ACHN (cell line): ENCODE measurements at places on chromosomes 7 and 10.
A peak's percentile ranks its signal among the peaks of the same experiment; 100 is the strongest.

DNA sequence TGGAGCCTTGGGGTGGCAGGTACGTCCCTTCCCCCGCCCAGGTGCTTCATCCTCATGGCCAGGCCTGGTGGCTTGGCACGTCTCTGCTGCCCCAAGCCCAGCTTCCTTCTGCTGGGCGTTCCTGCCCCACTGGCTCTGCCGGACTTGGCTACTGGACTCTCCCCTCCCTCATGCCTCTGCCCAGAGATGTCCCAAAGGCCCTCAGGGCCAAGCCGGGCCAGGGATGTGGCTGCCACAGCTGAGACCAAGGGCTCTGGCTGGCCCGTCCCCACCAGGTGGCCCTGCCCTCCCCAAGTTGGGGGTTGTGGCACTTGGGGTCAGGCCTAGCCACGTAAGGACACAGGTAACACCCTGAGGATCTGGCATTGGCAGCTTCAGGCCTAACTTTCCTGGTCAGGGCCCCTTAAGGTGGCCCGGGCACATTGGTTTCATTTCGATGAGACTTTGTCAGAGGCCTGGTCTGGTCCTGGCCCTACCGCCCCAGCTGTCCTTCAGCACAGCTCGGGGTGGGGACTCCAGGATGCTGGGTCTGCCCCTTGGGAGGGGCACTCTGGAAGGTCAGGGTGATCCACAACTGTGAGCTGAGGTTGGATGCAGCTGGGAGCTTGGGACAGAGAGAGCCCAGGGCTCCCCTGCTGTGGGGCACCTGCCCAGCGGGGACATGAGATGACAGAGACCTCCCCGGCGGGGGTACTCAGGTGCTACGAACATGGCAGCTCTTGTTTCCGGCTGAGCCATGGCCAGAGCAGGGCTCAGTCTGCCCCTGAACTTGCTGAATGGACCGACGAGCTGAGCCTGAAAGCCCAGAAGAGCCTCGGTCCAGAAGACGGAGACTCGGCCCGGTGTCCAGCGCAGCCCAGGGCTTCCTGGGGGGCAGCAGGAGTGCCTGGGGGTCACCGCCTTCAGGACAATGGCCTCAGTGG lies 2.9 kb downstream of the BHLHA15 start:
- no peak for DNase-seq

DNA sequence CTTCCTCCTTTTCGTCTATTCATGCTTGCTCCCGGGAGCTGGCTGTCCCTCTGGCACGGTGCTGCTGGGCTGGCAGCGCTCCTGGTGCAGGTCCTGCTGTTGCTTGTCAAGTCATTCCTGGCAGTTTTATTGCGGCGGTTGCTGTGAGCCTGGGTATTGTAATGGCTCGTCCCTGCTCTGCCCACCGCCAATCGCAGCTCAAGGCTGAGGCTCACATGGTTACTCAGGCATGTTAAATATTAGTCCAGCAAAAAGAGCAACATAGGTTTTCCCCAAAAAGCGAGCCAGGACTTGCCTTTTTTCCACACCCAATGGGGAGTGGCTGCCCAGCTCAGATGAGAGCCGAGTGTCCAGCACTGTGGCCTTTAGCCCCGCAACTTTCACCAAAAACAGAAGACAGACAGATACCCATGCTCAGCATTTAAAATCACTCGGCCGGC lies 492.9 kb upstream of the FOXK1 start:
- peak; percentile 89 for DNase-seq

GRCh38 chr10:33600381-33600780 lies 265.9 kb upstream of the NRP1 start:
- DNase-seq = no peak

DNA sequence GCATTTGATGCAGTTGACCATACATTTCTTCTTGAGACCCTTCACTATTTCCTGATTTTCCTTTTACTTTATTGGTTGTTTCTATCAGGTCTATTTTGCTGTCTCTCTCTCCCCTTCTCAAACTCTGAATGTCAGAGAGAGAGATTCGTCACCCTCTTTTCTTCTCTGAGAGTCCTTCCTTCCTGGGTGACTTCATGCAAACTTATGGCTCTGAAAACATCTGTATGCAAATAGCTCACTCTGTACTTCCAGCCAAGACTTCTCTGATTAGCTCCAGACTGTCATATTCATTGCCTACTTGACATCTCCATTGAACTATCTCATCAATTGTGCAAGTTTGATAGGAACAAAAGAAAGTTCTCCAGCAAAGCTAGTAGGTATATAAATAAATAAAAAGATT lies 191.7 kb upstream of the KLF6 start:
- DNase-seq = no peak

GRCh38 chr10:113177156-113177935 lies 227.3 kb downstream of the TCF7L2 start:
- DNase-seq = no peak

- no peak for DNase-seq
These were observed 733 bp upstream of the RBP4 start for GRCh38 chr10:93601774-93602162.

DNA sequence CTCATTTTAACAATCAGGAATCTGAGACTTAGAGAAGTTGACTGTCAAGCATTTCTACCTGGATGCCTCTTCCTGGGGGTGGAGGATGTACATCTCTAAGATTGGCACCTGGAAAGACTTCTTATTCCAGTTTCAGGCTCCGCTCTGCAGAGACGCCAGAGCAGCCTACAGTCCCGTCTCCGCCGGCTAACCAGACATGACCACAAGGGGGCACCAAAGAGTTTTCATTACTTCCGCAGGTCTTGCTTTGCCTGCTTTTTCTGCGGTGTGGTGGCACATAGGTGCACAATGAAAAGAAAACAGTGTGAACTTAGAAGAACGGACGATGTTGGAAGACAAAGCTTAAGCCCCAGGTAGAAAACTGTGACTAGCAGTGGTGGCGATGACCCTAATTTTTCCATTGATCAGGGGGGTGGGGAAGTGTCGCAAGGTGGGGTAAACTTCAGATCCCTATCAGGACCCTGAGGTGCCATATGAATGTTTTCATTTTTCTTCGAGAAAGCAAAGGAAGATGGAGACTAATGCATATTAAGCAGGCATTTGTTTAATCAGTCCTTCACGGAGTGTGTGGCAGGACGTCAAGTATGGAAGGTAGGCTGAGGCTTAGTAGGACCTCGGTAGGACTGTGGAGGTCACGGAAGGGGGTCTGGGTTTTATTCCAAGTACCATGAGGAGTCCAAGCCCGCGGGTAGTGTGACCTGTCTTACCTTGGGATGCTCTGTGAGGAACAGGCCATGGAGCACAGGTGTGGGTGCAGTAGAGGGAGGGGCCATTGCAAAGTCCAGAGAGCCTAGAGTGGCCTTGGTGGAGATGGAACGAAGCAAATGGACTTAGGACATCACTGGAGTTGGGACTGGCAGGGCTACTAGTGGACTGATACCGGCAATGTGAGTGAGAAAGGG lies 60.1 kb upstream of the SORCS3 start:
- DNase-seq = peak; percentile 79
